ENCODE measurements at places on chromosomes 6 and 20.
A peak's percentile ranks its signal among the peaks of the same experiment; 100 is the strongest.

DNA sequence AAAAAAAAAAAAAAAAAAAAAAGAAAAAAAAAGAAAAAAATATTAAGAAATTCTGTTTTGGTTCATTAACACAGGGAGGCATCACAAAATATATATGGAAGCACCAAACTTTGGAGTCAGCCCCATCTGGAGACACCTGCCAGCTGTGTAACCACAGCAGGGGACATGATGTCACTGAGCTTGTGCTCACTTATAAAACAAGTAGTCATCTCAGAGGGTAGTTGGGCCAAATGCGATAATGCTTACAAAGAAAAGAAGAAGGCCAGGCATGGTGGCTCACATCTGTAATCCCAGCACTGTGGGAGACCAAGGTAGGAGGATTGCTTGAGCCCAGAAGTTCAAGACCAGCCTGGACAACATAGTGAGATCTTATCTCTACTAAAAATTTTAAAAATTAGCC lies 1.1 kb upstream of the BNIP5 start:
- no peak for DNase-seq

DNA sequence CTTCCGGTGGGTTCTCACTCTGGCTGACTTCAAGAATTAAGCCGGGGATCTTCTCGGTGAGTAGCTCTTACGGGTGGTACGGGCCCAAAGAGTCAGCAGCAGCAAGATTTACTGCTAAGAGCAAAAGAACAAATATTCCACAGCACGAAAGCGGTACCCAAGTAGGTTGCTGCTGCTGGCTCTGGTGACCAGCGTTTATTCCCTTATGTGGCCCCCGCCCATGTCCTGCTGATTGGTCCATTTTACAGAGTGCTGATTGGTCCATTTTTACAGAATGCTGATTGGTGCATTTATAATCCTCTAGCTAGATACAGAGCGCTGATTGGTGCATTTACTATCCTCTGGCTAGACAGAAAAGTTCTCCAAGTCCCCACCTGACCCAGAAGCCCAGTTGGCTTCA lies 44.3 kb downstream of the FAM50B start:
- no peak for DNase-seq

- DNase-seq = no peak
These were observed 602.5 kb upstream of the CDH4 start for GRCh38 chr20:60649541-60649940.

GRCh38 chr6:128617285-128617684 lies 96.9 kb upstream of the PTPRK start:
- DNase-seq = no peak

GRCh38 chr20:20837574-20838021 lies 125.2 kb upstream of the RALGAPA2 start:
- peak; percentile 66 for DNase-seq

- DNase-seq = no peak
These were observed 76.7 kb downstream of the FOXC1 start for GRCh38 chr6:1686117-1687098.

DNA sequence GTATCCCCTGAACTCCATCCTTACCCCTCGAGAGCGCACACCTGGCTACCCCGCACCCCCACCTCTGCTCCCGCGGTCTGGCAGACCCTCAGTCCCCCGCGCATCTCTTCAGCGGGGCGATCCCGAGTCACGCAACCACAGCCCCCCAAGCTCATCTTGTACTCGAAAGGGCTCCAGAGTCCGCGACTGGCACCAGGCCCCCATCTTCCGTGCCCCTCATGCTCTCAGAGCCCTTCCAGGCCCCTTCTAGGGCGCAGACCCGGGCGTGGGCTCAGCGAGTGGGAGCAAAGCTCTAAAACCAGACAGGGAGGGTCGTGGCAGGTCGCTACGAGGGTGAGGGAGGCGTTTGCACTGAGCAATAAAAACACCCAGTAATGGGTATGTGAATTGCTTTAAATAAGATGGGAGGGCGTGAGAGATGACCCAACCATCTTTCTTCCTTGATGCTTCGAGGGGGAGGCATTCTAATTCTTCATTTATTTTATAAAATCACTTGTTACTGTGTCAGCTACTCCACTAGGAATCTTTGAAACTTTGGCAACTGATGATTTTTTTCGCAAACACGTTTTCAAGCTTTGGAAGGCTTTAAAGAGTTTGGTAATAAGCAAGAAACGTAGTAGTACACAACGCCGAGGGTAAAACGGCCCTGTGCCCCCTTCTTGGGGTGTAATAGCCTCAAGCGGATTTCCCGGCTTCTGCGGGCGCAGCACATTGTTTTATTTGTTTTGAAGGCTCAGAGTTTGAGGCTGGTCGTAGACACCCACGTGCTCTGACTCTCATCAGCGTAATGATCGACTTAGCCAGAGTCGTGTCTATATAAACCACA lies 42.6 kb upstream of the SUPT3H start:
- DNase-seq = no peak

DNA sequence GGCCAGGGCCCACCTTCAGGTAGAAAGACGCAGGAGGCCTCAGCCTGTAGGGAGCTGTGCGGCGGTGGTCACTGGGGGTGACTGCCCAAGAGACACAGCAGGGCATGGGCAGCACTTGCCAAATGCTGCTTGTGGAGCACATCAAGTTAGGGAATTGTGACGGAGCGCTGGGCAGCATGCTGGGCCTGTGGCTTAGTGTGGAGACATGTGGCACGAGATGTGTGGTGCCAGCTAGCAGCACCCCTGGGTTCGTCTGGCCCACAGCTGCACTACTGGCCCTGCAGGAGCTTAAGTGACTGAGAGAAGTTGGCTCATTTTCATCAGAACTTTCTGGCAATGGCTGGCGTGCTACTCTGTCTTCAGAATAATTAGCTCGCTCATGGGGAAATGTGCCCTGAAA lies 213.1 kb upstream of the SYNDIG1 start:
- no peak for DNase-seq

DNA sequence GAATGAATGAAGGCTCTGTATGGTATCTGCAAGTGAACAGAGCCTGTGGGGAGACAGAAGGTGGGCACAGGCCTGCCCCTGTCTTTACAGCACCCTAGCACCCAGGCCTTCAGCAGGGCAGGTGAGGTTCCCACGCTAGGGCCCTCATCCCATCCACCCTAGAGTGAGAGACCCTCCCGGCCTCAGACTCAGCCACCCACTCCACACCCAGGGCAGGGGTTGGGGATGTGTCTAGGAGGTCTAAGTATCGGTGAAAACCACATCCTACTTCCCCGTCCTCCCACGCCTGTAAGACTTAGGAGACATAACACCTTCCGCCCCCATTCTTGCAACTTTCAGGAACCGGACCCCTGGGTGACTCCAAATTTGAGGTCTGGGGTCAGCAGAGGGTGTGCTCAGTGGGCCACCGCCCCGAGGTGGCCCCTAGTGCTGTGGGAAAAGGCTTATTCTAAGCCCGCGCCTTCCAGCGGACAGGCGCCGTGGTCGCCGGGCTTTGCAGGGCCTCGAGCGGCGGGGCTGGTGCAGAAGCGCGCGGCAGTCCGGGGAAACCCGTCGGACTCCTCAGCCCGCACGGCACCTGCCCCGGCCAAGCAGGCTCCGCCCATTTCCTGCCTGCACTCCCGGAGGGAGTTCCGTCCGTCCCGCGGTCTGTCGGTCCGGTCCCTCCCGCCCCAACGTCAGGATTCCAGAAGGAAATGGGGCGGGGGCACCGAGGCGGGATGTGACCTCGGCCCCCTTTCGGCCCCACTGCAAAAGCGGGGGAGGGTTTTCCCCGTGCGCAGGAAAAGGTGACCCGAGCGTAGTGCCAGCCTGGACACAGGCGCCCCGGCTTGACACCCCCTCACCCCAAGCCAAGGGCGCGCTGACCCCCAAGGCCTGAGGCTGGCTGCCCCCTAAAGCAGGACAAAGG lies 868 bp downstream of the SAMD10 start:
- peak; percentile 89 for DNase-seq

DNA sequence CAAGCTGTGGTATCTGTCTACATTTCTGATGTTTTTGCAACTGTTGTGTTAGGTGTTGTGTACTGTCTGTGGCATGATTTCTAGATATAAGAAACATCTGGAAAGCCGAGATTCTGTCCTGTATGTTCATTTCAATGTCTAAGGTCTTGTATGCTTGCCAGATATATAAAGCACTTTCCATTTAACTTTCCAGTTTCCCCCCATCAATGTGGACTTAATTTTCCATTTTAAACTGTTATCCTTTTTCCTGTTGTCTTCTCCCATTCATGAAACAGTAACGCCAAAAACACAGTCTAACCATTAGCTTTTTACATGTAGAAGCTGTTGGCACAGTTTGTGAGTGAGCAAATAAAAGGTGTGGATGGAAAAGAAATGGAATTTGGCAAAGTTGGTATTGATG lies 181.6 kb downstream of the FARS2 start:
- DNase-seq = no peak

- DNase-seq = no peak
These were observed 24.7 kb downstream of the TBC1D7 start for GRCh38 chr6:13303668-13304017.
